ENCODE measurements at places on chromosomes 3 and 15.

- DNase-seq, result no peak
These were observed 124.3 kb upstream of the RGMA start for GRCh38 chr15:93213281-93213680.

- no peak for DNase-seq
These were observed 50.4 kb upstream of the LIMD1 start for GRCh38 chr3:45544024-45544716.

- no peak for DNase-seq
These were observed 65.6 kb downstream of the CCNL1 start for GRCh38 chr3:157094301-157094700.

DNA sequence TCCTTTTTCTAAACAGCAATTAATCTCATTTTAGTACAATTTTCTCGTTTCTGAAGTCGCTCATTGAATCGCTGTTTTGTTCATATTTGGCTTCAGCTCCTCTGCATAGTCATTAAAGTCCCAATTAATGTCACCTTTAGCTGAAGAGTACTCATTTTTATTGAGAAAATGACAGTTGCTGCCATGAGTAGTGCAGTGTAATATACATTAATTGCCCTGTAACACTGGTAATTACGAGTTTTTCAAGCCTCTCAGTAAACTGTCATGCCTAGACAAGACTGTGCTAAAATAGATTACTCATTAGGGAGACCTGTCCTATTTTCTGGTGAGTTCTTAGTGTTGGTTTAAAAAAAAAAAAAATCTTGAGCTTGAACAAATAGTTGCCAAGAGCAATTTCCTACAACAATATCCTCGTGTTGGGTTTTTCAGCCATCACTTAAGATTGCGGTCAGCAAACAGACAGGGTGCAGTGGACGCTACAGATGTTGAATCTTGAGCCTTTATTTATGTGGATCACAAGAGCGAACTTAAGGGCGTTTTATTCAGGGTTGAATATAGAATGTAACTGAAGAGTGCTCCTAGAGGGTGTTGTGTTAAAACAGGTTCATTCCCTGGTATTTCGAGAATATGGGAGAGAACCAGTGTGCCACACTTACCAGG, 176.0 kb downstream of the CDIN1 start:
- no peak for DNase-seq

GRCh38 chr3:72261566-72262564, 476.9 kb upstream of the PROK2 start:
- no peak for DNase-seq

- DNase-seq, result peak; percentile 42
These were observed 176.2 kb upstream of the TOPAZ1 start for GRCh38 chr3:44065311-44066094.

- DNase-seq, result no peak
These were observed 6.0 kb downstream of the TIPARP start for GRCh38 chr3:156680243-156680914.

DNA sequence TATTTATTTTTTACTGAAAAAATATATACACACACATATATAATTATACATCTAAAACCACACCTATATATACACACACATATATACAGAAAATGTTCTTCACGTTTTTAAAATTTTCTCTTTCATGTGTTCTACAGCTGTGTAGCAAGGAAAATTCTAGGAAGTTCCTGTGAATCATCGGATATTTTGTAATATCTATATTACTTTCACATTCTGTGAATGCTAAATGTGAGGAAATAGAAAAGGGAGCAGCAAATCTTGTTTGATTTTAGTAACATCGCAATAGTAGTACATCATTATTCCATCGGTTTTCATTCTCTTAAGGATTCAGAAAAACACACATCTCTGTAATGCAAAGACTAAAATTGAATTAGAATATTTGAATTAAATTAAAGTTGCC, 836.8 kb upstream of the NECTIN3 start:
- peak; percentile 1 for DNase-seq
